ENCODE measurements at places on chromosomes 6 and 20.
A peak's percentile ranks its signal among the peaks of the same experiment; 100 is the strongest.

DNA sequence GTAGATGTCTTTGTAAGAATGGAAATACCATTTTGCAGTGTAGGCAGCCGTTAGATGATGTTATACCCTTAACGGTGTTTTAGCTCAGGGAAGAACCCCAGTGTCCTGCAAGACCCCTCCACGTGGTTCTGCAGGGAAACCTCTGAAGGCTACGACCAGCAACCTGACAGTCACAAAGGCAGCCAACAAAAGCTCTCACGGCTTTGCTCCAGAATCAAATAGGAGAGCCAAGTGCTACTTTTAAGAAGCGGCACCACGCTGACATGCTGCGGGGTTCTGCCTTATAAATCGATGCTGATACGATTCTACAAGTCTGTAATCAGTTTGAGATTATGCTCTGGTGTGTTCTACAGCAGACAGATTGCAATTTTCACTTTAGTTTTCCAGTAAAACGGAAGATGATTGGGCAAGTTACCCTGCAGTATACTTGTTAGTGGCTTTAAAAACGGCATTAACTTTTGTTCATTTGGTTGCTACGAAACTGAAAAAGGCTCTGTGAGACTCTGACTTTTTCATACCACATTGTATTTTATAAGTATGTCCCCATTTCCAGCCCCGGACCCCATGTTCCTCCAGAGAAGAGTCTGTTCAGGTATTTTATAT, 312.9 kb downstream of the SAMD5 start:
- no peak for DNase-seq

DNA sequence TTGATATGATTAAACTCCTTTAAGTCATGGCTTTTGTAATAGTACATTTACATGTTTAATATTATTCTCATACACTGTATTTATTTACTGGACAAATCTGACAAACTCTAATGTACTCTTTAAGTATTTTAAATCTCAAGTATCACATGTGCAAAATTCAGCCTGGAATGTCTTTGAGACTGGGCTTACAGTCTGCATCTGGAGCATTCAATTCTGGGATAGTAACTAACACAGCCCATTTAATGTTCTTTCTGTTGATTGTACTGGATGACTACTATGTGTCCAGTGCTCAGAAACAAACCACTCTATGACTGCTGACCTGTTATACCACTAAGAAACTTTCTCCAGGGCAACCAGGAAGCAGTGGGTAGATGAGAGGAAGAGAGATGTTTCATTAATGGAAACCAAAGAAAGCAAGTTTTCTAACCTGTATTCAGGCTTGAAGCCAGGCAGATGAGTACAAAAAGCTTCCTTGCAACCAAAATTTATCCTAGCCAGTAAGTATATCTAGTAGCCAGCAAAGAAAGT, 26.8 kb downstream of the FBXL4 start:
- no peak for DNase-seq

DNA sequence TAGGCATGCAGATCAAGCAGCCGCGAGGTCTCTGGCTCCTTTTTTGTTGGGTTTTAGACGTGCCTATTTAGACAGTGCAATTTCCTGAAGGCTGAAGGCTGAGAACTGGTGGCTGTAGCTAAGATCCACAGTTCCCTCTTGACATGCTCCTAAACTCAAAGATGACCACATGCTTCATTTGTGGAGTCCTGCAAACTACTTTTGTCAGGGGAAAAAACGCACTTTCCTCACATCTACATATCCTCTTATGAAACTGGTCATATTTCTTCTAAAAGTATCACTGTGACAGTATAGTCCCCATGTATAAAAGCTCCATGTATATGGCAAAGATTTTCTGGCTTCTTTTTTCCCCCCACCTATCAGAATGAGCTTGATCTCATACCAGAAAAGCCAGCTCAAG, 30.7 kb downstream of the LYRM4 start:
- DNase-seq: no peak

GRCh38 chr20:2693286-2694007, 867 bp downstream of the EBF4 start:
- DNase-seq: peak; percentile 50

DNA sequence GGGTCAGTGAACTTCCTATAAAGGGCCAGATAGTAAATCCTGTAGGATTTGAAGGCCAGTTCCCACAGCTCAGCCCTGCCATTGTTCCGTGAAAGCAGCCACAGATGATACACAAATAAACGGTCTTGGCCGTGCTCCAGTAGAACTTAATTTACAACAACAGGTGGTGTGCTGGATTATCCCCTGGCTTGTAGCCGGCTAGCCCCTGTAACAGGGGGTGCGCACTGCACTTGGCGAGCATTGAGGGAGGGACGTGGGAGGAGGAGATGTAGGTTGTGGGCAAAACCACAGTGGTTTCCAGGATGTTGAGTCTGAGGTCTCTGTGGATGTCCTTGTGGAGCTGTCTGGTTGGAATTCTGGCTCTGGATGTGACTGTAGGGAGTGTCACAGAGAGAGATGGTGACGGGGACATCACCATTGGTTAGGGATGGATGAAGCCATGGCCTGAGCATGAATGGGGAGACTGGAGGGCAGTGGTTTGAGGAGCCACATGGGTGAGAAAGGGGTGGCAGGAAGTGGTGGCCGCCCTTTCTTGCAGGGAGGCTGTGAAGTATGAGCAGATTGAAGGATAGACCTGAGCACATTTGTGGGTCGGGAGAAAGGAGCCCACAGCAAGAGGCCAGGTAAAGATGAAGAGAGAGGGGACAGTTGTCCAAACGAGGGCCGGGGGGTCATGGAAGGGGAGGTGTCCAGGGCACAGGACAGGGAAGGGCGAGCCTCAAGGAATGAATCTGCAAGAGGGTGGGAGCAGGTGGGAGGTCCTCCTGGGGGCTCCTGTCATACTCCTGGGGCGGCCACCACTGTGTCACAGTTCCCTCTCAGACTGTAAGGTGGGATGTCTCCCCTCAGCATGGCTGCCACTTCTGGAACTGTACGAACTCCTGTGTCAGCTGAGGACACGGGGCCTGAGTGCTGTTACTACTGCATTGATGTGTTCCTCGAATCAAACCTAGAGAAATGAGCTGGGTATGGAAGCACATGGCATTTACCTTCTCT, 53.6 kb downstream of the CDH26 start:
- no peak for DNase-seq

DNA sequence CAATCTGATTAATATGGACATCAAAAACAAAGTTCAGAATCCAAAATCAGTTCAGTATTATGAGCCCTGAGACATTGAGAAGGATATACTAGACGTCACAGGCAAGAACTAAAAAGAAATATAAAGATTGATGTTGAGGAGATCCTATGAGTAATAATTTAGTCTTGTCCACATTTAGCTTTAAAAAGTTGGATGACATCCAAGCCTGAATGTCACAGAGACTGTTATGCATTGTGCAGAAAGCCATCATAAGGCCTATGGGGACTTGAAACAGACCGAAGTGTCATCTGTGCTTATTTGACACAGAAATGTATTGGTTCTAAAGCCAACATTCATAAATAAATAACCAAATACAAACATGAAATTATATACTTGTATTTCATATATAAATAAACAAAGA, 581.8 kb upstream of the MMS22L start:
- DNase-seq: no peak

- DNase-seq: no peak
Measured at GRCh38 chr20:4112481-4113421, 97.4 kb upstream of the RNF24 start.

- no peak for DNase-seq
Measured at GRCh38 chr20:59042151-59042795, at the start of gene PRELID3B. TSS of gene PRELID3B (minus strand) at chr20:59042786. CDS start at chr20:59042730, 56 bp downstream.

DNA sequence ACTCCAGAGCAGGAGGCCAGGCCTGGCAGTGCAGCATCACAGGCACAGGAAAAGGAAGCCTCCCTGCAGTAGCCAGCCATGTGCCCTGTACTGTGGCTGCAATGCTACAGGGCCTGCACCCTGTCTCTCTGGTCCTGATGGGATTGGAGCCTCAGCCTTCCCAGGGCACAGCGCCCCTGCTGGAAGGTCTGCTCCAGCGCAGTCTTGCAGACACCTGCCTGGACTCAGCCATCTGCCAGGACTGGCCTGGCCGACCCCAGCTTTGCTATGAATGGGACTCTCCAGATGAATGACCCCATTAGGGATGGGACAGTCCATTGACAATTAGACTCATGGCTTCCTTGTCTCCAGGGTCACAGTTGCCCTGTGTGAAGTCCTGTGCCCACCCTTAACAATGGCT, 251.6 kb downstream of the ERMARD start:
- DNase-seq: peak; percentile 28

DNA sequence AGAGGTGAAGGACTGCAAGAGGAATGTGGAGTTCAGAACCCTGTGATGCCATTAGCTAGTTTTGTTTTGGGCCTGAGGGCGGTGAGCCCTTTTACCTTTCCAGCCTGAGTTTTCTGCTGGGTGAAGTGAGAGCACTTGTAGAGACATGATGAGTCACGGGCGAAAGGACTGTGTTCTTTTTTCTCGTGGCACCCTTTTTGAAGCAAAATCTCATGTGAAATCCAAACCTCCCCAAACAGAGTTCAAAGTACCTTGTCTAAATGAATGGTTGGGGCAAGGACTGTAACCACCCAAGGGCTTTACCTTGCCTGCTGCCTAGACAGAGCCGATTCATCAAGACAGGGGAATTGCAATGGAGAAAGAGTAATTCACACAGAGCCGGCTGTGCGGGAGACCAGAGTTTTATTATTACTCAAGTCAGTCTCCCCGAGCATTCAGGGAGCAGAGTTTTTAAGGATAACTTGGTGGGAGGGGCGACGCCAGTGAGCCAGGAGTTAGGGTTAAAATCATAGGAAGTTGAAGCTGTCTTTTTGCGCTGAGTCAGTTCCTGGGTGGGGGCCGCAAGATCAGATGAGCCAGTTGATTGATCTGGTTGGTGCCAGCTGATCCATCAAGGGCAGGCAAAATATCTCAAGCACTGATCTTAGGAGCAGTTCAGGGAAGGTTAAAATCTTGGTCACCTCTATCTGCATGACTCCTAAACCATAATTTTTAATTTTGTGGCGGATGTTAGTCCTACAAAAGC, 25.8 kb downstream of the SAMD5 start:
- no peak for DNase-seq

GRCh38 chr20:4101910-4102309, 86.6 kb upstream of the RNF24 start:
- no peak for DNase-seq

- DNase-seq: no peak
Measured at GRCh38 chr6:142816031-142816430, 128.9 kb downstream of the HIVEP2 start.

DNA sequence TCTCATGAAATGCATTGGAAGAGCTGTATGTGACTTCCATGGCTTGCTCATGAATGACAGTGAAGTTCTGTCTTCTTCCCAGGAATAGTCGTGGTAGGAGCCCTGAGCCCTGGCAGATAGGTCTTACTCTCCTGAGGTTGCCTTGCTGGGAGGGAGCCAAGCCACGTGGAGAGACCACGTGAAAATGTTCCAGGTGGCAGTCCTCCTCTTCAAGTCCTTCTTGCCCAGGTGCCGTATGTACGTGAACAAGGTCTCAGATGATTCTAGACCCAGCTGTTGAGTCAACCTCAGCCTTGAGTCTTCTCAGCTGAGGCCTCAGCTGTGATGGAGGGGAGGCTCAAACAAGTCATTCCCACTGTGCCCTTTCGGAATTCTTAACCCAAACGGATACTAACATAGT, 192.4 kb upstream of the PRDM1 start:
- DNase-seq: no peak

DNA sequence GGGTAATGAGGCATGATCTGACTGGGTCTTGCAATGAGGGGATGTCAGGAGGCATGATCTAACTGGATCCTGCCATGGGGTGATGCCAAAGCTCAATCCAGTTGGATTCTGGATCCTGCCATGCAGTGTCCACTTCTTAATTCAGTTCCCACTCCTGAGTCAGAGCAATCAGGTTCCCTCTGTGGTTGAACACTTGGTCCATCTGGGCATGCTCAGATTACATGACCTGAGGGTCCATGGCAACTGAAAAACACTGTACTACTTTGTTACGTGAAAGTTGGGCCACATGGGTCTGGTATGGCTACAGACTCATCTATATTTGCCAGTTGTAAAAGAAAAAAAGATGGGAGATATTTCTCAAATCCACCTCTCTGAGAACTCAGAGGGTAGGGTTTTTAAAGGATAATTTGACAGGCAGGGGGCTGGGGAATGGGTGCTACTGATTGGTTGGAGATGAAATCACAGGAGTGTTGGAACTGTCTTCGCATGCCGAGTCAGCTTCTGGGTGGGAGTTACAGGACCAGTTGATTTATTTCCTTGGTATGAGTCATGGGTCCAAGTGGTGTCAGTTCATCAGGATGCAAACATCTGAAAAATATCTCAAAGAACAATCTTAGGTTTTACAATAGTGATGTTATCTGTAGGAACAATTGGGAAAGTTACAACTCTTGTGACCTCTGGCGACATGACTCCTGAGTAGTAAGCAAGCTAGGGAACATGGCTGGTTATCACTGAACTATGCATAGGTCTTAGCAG, 21.6 kb downstream of the C6orf163 start:
- DNase-seq: no peak

DNA sequence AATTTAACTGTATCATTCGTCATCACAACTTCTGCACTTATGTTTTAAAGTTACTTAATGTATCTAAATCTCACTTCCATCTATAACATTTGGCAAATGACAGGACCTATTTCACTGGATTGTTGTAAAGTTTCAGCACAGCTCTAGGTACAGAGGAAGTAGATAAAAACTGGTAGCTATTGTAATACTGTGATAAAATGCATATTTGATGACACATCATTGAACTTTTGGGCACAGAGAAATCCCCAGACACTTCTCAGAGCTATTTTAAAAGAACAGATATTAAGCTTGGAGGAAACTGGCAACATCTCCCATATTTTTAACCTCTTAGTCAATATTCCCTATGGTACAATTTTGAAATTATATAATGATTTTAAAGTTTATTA, 138.7 kb downstream of the RFPL4B start:
- DNase-seq: no peak

GRCh38 chr6:50820869-50821264, 2.2 kb downstream of the TFAP2B start:
- no peak for DNase-seq

DNA sequence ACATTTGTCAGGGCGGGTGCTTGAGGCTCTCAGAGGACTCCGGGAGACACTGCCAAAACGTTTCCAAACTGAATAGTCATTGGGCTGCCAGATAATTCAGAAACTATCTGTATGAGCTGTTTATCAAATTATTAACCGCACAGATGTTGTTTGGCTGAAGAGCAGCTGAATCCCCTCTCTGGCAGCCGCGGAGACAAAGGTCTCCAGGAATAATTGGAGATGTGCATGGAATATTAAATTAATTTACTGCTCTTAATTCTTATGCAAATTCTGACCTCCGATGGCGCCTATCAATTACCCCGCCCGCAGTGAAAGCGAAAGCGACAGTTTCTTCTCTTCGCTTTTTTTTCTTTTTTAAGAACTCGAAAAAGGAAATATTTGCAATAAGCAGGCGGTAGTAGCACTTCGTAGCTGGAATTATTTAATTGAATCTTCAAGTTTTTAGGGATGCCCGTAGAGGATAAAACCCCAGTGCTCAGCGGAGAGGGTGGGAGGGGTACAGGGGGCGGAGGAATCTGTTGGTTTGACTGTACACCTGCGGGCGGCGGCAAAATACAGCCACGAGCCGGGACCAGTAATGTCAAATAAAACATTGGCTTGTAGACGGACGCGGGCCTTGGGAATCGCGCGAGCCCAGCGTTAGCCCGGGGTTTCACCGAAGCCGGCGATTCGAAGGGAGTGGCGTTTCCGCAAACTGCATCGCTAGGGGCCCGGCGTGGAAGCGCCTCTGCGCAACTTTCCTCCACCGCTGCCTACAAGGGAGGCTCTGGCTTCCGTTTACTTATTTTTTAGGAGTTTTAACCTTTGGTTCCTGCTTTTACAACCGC, 6.2 kb downstream of the LINC00237 start:
- peak; percentile 52 for DNase-seq

GRCh38 chr6:31750411-31751022, 10.7 kb downstream of the MSH5 start:
- no peak for DNase-seq
